ENCODE measurements at places on chromosomes 13 and 19.

GRCh38 chr13:108263621-108264355 lies 5.7 kb upstream of the TNFSF13B start:
- no peaks in the 10 kb centered on the region for H3K36me3 ChIP-seq
- H3K27me3 ChIP-seq, result no peaks in the 10 kb centered on the region
- no peak overlapping the region for H3K27ac ChIP-seq
- no peak for DNase-seq

DNA sequence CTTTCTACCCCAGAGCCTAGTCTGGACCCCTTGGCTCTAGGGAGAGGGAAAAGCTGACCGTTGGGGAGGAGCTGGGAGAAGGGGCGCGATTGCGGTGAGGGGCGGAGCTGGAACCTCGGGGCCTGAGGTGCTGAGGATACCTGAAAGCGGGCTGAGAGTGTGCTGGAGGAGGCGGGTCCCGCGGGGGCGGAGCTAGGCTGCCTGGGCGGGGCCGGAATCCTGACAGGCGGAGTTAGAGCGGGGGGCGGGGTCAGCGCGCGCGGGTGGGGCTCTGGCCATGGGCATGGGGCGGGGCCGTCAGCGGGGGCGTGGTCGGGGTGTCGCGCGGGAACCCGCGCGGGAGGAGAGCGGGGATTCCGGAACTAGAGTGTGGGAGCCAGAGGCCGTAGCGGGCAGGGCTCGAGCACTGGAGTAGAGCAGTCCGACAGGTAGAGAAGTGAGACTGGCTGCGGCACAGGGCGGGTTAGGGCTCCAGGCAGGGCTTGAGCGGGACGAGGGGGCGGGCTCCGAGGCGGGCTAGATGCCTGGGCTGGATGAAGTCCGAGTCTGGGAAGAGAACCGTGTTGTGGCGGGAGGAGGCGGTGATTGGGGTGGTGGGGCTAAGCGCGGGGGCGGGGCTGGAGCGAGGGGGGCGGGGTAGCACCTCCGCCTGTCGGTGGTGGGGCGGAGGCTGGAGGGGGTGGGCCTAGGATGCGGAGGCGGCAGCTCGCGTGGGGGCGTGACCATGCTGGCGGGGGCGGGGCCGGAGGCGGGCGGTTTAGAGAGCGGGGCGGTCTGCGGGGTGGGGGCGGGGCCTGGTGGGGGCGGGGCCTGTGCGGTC lies at the start of gene INAFM1:
INAFM1 (plus strand) TSS at position 815 of the 820 bp plus-strand sequence. CDS start 35 bp downstream, outside the sequence.
- H3K4me1 ChIP-seq, result peaks cover 5% of the 10 kb centered on the region
- DNase-seq, result peak; percentile 96
- peaks cover 18% of the 10 kb centered on the region for H3K36me3 ChIP-seq
- no peaks in the 10 kb centered on the region for H3K27me3 ChIP-seq

GRCh38 chr19:38247734-38248268 lies 8.4 kb downstream of the PPP1R14A start:
- H3K4me3 ChIP-seq, result no peak overlapping the region
- no peak overlapping the region for H3K27ac ChIP-seq
- H3K27me3 ChIP-seq, result no peaks in the 10 kb centered on the region
- no peaks in the 10 kb centered on the region for H3K4me1 ChIP-seq
- DNase-seq, result no peak

GRCh38 chr19:1237754-1238368 lies at the start of gene CBARP:
TSS of gene CBARP (minus strand) at chr19:1238005. CDS start at chr19:1236100, 1,905 bp downstream.
- peaks cover 48% of the 10 kb centered on the region for H3K4me1 ChIP-seq
- peak within 1 kb of the TSS; percentile 90 for H3K27ac ChIP-seq
- peak; percentile 55 for DNase-seq
- H3K27me3 ChIP-seq, result no peaks in the 10 kb centered on the region
- no peaks in the 10 kb centered on the region for H3K36me3 ChIP-seq

DNA sequence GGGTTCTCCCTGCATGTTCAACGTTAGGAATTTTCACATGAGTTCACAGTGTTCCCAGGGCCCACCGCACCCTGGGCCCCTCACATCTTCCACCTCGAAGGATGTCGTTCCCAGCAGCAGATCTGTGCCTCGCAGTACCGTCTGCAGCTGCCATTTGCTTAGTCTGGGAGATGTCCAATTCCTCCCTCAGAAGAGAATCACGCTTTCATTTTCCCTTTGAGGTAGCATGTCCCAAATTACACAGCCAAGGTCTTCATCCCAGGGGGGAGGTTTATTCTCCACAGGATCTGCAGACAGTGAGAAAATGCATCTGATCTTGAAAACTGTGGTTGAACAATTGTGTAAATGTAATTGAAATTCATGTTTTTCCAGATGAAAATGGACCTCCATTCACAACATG lies 150.2 kb downstream of the DCT start:
- H3K27me3 ChIP-seq, result no peaks in the 10 kb centered on the region
- H3K4me1 ChIP-seq, result no peaks in the 10 kb centered on the region
- DNase-seq, result no peak

- no peak overlapping the region for H3K27ac ChIP-seq
- no peak for DNase-seq
- no peak overlapping the region for H3K4me3 ChIP-seq
- H3K4me1 ChIP-seq, result no peaks in the 10 kb centered on the region
- no peaks in the 10 kb centered on the region for H3K27me3 ChIP-seq
- H3K36me3 ChIP-seq, result no peaks in the 10 kb centered on the region
These were observed 1636.1 kb downstream of the SLITRK5 start for GRCh38 chr13:89307278-89307677.

DNA sequence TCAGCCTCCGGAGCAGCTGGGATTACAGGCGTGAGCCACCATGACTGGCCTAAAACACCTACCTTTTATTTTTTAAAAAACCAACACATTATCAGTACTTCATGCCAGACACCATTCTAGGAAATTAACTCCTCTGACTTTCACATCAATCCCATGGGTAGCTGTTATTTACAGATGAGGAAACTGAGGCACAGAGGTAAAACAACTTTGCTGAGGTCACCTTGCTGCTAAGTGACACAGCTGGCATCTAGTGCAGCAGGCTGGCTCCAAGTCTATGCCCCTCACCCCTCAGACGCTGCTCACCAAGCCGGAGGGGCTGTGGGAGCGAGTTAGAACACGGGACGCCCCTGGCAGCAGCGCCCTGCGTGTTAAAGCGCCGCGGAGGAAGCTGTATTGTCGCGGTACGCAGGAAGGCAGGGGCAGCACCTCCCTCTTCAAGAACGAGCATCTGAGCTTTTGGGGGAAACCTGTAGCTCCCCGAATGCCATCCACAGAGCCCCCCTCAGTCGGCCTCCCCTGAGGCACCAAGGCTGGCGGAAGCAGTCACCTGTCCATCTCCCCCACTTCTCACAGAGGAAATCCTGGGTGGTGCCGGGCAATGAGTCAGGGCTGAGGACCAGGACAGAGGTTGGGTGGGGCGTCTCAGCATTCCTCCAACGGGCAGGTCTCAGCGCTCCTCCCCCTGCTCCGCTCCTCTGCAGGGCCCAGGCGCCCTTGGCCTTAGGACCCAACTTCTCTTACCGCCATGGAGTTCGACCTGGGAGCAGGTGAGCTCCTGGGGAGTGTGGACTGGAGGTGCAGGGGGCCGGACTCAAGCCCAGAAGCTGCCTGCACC lies at the start of gene C19orf33:
C19orf33 (plus strand) TSS at position 735 of the 835 bp plus-strand sequence; CDS start at position 746, 11 bp downstream.
- peak within 1 kb of the TSS; percentile 28 for H3K27ac ChIP-seq
- H3K4me3 ChIP-seq, result no peak within 1 kb of the TSS
- H3K36me3 ChIP-seq, result no peaks in the 10 kb centered on the region
- peaks cover 22% of the 10 kb centered on the region for H3K4me1 ChIP-seq

DNA sequence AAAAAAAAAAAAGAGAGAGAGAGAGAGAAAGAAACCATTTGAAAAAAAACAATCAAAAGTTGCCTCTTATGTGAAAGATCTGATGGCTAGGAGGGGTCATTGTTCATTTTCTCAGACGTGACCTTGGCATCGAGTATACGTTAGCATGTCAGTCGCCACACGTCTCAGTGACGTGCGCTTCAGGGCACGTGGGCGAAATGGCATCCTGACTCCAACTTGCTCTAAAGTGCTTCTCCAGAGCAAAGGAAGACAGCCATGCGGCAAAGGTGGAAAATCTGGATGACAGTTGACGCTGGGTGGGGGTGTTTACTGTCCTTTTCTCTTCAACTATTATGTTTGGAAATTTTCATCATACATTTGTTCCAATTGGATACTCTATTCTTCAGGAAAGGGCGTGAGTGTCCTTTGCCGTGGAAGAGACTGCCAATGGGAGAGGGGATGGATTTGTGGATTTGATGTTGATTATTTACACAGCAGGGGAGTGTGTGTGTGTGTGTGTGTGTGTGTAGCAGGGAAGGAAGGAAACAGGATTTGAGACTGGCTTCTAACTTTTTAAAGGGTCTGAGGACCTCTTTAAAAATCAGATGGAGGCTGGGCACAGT lies 25.0 kb downstream of the KLF2 start:
- H3K36me3 ChIP-seq, result no peaks in the 10 kb centered on the region
- no peaks in the 10 kb centered on the region for H3K27me3 ChIP-seq
- H3K27ac ChIP-seq, result peak overlapping the region; percentile 45
- no peak overlapping the region for H3K4me3 ChIP-seq

- H3K36me3 ChIP-seq, result no peaks in the 10 kb centered on the region
- no peaks in the 10 kb centered on the region for H3K27me3 ChIP-seq
- no peak overlapping the region for H3K4me3 ChIP-seq
- no peak overlapping the region for H3K27ac ChIP-seq
These were observed 818.7 kb upstream of the GPC6 start for GRCh38 chr13:92407858-92408257.
